Mesenteric fat pad (tissue), 1 donor: ENCODE measurements at places on chromosomes 16 and 17. TPM values are rescaled to one million over a fixed set of nuclear protein-coding genes. Genes with fewer than 3 reads are reported as not detected.

DNA sequence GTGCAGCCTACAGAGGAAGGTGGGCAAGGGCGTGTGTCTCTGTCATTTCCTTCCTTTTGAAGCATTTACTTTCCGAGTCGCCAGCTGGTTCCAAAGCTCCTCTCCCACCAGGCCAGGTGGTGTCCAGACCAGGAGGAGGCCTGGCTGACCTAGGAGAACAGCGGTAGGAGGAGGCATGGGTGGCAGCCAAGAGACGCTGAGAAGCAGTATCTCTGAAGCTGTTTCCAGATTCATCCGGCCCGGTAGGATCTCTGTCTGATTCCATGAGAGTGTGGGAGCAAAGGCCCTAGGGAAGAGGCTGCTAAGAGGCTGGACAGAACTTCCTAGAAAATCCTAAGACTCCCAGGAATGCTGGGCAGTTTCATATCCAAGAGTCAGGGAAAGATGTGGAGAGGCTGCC, 20.3 kb downstream of the MEOX1 start:
- no peak for DNase-seq

GRCh38 chr17:29661213-29661612, 38.5 kb upstream of the CORO6 start:
- DNase-seq = no peak

Gene ZNF469
- 2.5 TPM for total RNA-seq

- no peak for DNase-seq
Measured at GRCh38 chr16:14487579-14487978, 142.5 kb downstream of the PARN start.

DNA sequence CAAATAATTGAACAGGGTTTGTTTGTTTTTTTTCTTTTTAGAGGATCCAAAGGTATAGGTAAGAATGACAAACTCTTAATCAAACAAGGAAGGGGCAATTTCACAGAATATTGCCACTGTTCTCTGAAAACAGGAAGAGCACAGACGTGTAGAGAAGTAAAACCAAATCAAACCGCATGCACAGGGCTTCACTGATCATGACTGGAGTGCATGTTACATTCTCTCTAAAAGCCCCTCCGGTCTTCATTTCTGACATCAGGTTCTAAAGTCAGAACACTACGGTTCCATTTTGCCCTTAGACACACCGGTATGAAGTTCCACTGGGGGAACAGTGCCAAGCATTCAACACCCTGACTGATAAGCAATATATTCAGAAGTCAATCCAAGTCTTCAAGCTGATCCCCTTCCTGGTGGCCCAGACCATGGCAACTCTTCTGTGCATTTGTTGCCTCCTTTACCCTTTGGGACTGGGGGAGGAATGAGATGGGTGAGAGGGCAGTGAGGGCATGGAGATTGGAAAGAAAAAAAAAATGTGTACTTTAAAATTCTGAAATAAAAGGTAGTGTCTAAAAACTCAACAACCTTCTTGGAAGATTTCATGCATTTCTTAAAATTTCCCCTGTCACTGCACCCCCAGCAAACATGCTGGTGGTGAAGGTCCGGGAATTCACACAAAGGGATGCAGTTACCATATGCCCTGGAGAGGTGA, 1.4 kb downstream of the MMD start:
- DNase-seq = no peak

- DNase-seq = no peak
Measured at GRCh38 chr16:781346-782010, 6.7 kb downstream of the RPUSD1 start.

Gene ASGR1
- total RNA-seq = 2.2 TPM

Gene TAT
- not detected for total RNA-seq
